HFFc6 (cell line): ENCODE measurements at places on chromosomes 4 and X. TPM values are rescaled to one million over a fixed set of nuclear protein-coding genes. Genes with fewer than 3 reads are reported as not detected.

- DNase-seq = no peak
Measured at GRCh38 chr4:89712141-89712540, 124.8 kb downstream of the SNCA start.

DNA sequence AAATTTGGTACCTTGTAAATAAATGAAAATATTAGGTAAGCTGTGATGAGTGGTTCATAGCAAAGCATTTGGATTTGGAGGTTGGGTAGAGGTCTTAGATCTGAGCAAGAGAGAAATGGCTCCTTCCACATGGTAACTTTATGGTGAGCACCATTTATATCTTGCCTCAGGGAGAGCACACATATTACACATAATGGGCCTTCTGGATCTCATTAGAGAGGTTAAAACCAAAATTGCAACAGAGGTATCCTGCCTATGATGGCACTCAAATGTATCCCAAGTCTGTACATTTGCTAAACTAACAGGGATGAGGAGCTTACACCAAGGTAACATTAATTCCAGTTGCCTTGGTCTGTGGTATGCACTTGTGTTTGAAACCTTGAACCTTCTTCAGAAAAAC, 87.1 kb upstream of the PUDP start:
- no peak for DNase-seq

GRCh38 chr4:139594591-139595185, 38.7 kb upstream of the SETD7 start:
- DNase-seq = no peak

- no peak for DNase-seq
Measured at GRCh38 chr4:154722262-154722661, 21.5 kb upstream of the LRAT start.

GRCh38 chr4:102466298-102466697, 34.9 kb upstream of the NFKB1 start:
- DNase-seq = peak; percentile 38

Gene MAGEA2B
- not detected in 3 replicates for total RNA-seq

Gene HTR2C
- total RNA-seq = not detected in 2 replicates

Gene FDCSP
- not detected in 3 replicates for total RNA-seq

Gene GPC4
- not detected in 3 replicates for total RNA-seq
